Stimulated activated CD4-positive, alpha-beta T cell treated with anti-CD3 and anti-CD28 coated beads, Interleukin-2, amount 100 ng/mL, for 24 hours (primary cell): ENCODE measurements at places on chromosomes 3 and 15.

GRCh38 chr3:148998715-148999423 lies 7.5 kb downstream of the GYG1 start:
- DNase-seq, result no peak

- DNase-seq, result no peak
Measured at GRCh38 chr3:196238612-196239560, 22.6 kb downstream of the SLC51A start.

DNA sequence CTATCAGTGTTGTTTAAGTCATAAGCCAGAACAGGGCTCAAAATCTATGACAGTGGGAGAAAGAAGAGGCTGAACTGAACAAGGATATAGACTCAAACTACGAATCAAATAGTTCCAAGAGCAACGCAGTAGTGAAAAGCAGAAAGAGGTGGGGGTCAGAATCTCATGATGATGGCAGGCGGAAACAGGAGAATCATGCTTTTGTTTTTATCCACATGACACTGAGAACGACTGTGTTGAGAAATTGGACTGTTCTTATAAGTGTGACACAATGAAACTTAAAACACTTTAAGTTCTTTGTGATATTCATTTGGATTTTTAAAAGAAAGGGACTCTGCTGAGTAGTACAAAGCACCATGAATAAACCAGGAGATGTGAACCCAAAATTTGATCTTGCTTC lies 309.4 kb downstream of the ULK4 start:
- DNase-seq, result no peak

DNA sequence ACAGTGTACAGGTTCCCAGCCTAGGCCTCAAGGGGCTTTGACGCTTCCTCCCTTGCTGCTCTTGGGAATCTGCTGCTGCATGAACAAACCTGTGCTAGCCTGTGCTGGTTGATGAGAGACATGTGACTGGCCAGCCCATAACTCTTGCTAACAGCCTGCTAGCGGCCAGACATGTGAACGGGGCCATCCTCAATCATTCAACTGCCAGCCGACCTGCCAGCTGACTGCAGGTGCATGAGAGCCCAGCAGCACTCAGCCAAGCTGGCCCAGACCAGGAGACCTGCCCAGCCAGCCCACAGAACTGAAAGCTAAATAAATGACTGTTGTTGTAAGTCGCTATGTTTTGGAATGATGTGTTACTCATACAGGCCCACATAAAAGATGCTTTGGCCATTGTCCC lies 82.4 kb upstream of the DLG1 start:
- no peak for DNase-seq

GRCh38 chr3:127925384-127925783 lies 10.4 kb downstream of the KBTBD12 start:
- DNase-seq, result no peak

DNA sequence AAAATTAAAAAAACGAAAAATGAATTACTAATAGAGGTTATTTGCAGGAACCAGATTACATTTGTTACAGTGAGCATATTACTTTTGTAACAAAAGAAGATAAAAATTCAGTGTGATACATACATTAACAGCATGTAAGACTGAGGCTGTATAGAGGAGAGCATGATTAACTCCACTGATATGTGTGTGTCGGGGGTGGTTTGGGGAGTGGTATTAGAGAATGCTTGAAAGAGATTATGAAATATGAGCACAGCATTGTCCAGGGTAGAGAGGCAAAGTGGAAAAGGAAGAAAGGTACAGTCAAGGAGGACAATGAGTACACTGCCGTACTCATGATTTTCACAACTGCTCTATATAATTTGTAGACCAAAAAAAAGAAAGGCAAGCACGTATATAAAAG lies 62.9 kb upstream of the LRRFIP2 start:
- DNase-seq, result no peak

GRCh38 chr3:112445839-112446238 lies 53.4 kb downstream of the BTLA start:
- DNase-seq, result no peak

DNA sequence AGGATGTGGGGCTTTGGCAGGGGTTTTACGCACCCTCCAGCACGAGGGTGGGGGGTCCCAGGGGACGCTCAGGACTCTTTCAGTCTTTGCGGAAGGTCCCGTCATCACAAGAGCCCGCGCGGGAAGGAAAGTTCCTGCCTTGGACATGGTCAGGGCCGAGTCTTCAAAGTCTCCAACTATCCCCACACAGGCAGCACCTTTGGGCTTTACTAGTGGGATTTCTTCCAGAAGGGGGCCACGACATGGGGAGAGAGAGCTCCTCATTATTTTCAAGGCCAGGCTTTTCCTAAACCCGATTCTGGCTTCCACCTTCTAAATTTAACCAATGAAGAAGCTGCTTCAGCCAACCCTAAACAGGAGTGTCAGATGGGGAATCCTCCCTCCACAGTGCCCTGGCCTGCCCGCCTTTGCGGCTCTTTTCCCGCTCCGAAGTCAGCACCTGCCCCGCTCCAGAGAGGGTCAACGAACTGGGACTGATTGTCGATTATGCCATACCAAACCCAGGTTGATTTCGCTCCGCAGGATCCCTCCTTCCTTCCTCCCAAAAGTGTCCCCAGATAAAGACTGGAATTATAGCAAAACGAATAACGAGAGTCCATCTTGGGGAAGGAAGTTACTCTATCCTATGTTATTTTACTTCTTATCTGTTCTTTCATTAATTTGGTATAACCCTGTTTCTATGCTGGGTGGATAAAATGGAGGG lies 11.0 kb downstream of the SHOX2 start:
- DNase-seq, result no peak

DNA sequence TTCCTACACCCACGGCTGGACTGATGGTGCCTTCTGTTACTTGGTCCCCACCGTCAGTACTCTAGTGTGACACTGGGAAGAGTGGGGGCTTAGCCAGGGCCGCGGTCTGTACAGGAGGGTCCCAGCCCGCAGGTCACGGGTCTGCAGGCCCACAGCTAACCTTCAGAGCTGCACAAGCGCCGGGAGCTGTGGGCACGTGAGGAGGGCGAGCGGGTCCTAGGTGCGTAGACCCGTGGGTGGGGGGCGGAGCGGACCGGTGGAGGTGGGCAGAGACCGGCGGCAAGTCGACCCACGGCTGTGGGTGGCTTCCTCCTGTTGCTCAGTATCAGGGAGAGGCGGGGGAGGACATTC lies 1.2 kb downstream of the TNFAIP8L3 start:
- no peak for DNase-seq

DNA sequence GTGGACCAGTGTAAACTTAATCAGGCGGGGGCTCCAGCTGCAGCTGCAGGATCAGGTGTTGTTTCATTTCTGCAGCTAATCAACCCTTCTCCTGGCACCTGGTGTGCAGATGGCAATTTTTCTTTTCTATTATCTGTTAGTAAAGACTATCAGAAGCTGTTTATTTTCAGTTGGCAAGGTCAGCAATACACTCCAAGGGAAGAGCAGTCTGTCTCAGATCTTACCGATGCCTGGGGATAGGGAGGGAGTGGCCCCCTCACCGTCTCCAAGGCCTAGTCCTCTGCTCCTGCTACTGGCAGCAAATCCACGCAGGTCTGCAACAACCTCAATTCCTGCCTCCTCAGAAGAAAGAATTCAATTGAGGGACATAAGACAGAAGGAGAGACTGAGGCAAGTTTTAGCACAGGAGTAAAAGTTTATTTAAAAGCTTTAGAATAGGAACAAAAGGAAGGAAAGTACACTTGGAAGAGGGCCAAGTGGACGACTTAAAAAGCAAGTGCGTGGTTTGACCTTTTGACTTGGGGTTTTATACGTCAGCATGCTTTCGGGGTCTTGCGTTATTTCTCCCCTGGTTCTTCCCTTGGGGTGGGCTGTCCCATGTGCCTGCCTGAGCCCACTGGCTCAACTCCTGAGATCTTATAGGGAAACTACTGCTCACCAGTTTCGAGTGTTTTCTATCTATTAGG lies 9.2 kb downstream of the CCRL2 start:
- DNase-seq, result no peak

GRCh38 chr15:100131321-100132224 lies 210.2 kb downstream of the ADAMTS17 start:
- peak; percentile 57 for DNase-seq

DNA sequence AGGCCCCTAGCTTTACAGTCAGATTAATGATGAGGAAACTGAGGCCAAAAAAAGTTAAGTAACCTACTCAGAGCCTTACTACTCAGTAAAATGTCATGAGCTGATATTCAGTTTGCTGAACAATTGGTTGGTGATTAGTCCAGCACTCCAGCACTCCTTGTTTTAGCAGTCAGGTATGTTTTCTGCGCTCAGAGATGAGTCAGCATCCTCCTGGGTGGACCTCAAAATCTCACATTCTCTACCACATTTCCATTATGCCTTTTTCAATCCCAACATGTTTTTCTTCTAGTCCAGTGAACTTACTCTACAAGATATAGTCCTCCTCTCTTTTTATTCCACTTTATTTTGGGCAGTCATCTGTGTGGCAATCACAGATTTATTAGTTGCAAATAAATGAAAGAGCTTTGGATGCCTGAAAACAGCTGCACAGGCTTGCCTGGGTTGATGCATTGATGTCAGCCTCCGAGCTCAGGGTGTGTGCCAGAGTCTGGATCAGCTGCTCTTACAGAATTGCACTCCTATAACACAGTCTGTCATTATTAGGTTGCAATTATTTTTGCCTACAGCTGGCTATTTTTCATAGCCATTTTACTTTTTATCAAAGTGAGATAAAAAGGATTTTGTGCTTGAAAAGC lies 133.2 kb downstream of the ARPP21 start:
- DNase-seq, result no peak

- no peak for DNase-seq
Measured at GRCh38 chr3:175199961-175200360, 340.8 kb downstream of the NAALADL2 start.

DNA sequence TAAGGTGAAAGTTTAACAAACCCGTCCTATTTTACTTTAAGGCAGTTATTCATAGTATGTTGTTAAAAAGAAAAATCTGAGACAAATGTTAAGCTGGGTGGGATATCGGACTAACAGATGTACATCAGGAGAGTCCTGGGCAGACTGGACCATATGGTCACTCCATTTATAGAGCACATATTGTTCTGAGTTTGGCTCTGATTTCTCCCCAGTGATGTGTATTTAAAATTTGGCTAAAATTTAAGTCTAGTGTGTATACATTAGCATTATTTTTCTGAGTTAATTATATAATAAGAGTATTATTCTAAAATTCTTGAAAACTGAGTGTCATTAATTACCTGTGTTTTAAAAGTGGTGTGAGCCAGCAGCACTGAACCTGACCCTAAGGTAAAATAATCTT lies 6.1 kb downstream of the GMPS start:
- no peak for DNase-seq

DNA sequence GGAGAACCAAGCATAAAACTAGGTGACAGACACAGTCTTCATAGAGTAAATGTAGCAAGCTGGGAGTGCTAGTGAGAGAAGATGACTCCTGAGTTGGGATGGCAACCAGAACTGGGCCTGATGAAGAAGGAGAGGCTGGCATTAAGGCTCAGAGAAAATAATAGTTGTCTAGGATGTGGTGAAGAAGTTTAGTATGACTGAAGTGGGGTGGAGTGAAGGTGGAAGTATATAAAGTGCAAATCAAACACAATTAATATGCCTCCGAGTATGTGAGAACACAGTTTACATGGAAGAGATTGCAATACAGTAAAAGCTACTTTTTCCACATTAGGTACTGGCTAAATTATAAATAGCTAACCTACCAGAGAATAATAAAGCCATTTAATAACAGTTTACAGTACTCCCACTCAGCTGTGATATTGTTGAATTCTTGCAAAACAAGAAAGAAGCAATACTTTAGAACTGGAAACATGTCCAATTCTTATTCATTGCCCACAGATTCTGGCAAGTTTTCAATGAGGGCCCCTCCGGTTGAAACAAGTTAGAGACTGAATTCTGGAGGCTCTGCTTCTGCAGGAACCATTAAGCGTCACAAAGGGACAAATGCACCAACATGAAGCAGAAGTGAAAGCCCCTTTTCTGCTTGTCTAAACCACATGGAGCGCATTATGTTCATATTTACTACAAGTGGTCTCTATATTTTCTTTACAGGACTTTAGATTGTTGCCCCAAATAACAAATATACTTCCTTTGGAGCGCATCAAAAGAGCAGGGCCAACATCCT lies 243.7 kb downstream of the SLC9A9 start:
- DNase-seq, result no peak

- no peak for DNase-seq
Measured at GRCh38 chr3:24588629-24589512, 94.2 kb upstream of the THRB start.

GRCh38 chr3:51971350-51971749 lies 2.5 kb downstream of the ABHD14B start:
- DNase-seq, result no peak

GRCh38 chr15:98067339-98067738 lies 106.8 kb downstream of the ARRDC4 start:
- DNase-seq, result no peak

GRCh38 chr3:4531478-4532025 lies 38.4 kb downstream of the ITPR1 start:
- DNase-seq, result no peak

GRCh38 chr3:88462230-88462629 lies 312.5 kb downstream of the C3orf38 start:
- no peak for DNase-seq

- no peak for DNase-seq
Measured at GRCh38 chr3:98483626-98484025, 13.9 kb upstream of the OR5K2 start.

DNA sequence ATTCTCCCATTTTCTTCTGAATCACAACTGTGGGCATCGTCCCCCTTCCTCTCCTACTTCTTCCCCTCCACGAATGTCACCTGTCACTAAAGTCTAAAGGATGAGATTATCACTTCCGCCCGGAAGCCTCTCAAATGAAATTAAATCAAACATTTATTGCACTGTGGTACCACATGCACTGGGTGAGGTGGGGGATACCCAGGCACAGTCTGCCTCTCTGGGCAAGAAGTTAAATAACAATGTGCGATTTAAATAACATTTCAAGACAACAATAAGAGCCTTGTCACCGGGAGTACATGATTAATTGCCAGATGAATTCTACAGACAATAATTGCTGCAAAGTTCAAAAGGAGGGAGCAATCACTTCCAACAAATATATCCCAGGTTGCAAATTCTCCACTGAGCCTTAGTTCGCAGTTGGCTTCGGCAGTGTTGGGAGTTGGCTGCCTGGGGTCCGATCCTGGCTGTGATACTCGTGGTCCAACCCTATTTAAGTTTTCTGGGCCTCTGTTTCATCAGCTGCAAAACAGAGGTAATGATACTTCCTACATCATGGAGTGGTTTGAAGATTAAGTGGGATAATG lies 77.7 kb downstream of the FOXP1 start:
- no peak for DNase-seq

DNA sequence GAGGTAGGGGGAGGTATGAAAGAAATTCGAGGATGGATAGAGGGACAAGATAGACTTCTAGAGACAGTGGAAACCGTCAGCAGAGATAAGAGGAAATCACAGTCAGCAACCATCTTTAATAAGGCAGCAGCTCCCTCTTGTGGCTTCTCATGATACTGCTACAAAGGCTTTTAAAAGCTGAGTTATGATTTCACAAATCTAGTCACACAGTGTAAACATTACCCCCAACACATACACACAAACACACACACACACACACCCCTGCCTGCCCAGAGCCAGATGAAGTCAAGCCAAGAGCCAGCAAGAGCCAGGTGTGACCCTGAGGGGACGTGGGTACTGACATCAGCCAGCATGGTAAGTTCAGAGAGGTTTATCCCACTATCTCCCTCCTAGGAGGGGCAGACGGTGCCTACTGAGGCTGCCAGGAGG lies 18.9 kb upstream of the TGM5 start:
- DNase-seq, result peak; percentile 67

- DNase-seq, result no peak
Measured at GRCh38 chr15:87827131-87827530, 429.4 kb downstream of the NTRK3 start.

- DNase-seq, result no peak
Measured at GRCh38 chr15:46616033-46616432, 981.2 kb downstream of the SQOR start.

GRCh38 chr3:21256932-21257331 lies 494.1 kb downstream of the ZNF385D start:
- no peak for DNase-seq
